ENCODE measurements at places on chromosomes 4 and X. TPM values are rescaled to one million over a fixed set of nuclear protein-coding genes. Genes with fewer than 3 reads are reported as not detected.

The RAI2 gene
- total RNA-seq: 3.1 TPM

The CT45A6 gene
- not detected for total RNA-seq

The CLOCK gene
- 51.9 TPM for total RNA-seq

The SPANXB1 gene
- total RNA-seq: not detected

The ARHGAP36 gene
- not detected for total RNA-seq

The C4orf51 gene
- total RNA-seq: not detected

The F8A2 gene
- total RNA-seq: not detected

The PRDM8 gene
- total RNA-seq: 3.5 TPM

The CCKAR gene
- 0.91 TPM for total RNA-seq

The IL1RAPL1 gene
- total RNA-seq: not detected

The ASMT gene
- total RNA-seq: not detected

The FRG2 gene
- not detected for total RNA-seq

The CYTL1 gene
- 119 TPM for total RNA-seq

The KIAA0232 gene
- 30.3 TPM for total RNA-seq

The PCDH10 gene
- 1.3 TPM for total RNA-seq

The KLHL4 gene
- total RNA-seq: 0.22 TPM

The GPR82 gene
- total RNA-seq: not detected

The ZNF711 gene
- total RNA-seq: 0.86 TPM

The SMARCA1 gene
- total RNA-seq: 79.2 TPM

The LPAR4 gene
- 2.8 TPM for total RNA-seq

The GABRA4 gene
- 0.39 TPM for total RNA-seq

The STPG2 gene
- total RNA-seq: 0.65 TPM

The XKRX gene
- 0.11 TPM for total RNA-seq

The BEX3 gene
- 207 TPM for total RNA-seq

The PCDH11X gene
- not detected for total RNA-seq

The XG gene
- total RNA-seq: 12.5 TPM

The RADX gene
- total RNA-seq: 1.1 TPM

The STS gene
- 58.1 TPM for total RNA-seq

The MAGEE1 gene
- total RNA-seq: 2.6 TPM

The GCNA gene
- 2.6 TPM for total RNA-seq

The CD38 gene
- 0.11 TPM for total RNA-seq

The NMU gene
- 0.13 TPM for total RNA-seq

The TCEAL2 gene
- total RNA-seq: 2.6 TPM

The NALF2 gene
- total RNA-seq: not detected

The AMTN gene
- 0.43 TPM for total RNA-seq

The SYAP1 gene
- 57.1 TPM for total RNA-seq

The NOX1 gene
- total RNA-seq: not detected

The NAT8L gene
- 0.11 TPM for total RNA-seq

The SPARCL1 gene
- total RNA-seq: not detected

The SPANXD gene
- total RNA-seq: not detected

The GASK1B gene
- 60.0 TPM for total RNA-seq

The NXF3 gene
- total RNA-seq: 0.26 TPM

The FGF13 gene
- total RNA-seq: 0.52 TPM

The PAK3 gene
- 0.13 TPM for total RNA-seq

The CDKL2 gene
- 2.5 TPM for total RNA-seq

The MAGEA12 gene
- not detected for total RNA-seq

The MAGEA3 gene
- total RNA-seq: not detected

The CENPVL2 gene
- not detected for total RNA-seq

All from articular chondrocyte of knee joint (primary cell).